Fibroblast of the conjunctiva (primary cell): ENCODE measurements at places on chromosomes 7 and 10.

- DNase-seq: no peak
Measured at GRCh38 chr7:2205036-2205780, 27.5 kb downstream of the MAD1L1 start.

GRCh38 chr7:107327986-107328569 is 141.8 kb upstream of the GPR22 start:
- DNase-seq: peak; percentile 2

DNA sequence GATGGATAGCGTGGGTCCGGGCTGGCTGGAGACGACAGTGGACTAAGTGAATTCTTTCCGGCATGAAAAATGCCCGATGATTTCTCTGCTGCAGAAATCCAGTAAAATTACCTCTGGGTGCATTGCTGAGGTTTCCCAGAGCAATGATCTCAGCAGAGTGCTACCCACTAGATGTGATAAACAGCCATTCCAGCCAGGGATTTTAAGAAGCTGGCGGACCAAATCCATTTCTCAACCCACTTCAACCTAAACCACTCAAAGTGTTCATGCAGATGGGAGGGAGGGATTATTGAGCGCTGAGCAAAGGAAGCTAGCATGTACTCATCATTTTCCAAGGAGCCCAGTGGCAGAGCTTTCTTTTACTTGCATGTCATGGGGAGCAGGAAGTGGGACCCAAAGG is 116.7 kb downstream of the PRKCQ start:
- no peak for DNase-seq

GRCh38 chr7:76292213-76292573 is 10.3 kb upstream of the HSPB1 start:
- no peak for DNase-seq

DNA sequence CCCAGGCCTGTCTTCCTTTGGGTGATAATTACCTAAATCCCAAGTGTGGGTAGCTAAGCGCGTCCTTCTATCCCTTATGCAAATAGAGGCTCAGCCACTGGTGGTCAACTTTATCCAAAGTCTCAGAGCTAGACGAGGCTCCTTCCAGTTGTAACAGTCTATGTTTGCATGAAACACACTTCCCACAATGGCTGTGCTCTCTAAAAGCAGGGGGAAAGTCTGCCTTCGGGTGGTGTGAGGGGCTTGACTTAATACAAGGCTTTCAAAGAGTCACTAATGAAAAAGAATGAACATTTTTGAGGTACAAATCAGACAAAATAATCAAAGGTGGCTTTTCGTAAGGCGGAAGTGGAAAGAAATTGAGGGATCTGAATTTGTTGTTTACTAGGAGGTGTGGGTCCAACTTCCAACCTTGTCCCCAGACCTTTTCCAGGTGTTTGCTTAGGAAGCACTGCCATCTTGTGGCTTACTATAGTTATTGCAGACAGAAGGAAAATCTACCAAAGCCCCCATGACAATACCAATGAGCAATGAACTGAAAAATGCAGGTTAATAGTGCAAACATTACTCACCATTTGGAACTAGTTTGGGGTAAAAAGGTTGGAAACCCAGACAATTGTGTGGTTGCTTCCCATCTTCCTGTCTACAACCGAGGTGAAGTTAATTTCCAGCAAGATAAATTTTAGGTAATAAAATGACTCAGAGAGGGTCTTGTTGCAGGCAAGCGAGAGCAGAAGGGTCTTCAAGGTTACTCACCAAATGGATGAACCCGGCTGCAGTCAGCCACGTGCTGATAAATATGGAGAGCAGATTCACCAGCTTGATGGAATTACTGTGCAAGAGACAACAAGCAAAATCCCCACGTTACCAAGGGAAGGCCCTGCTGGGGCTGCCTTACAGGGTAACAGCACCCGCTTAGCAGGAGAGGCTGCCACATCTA is 525.7 kb downstream of the KCNMA1 start:
- peak; percentile 63 for DNase-seq

GRCh38 chr10:2936816-2937215 is 130.5 kb upstream of the PFKP start:
- DNase-seq: no peak

DNA sequence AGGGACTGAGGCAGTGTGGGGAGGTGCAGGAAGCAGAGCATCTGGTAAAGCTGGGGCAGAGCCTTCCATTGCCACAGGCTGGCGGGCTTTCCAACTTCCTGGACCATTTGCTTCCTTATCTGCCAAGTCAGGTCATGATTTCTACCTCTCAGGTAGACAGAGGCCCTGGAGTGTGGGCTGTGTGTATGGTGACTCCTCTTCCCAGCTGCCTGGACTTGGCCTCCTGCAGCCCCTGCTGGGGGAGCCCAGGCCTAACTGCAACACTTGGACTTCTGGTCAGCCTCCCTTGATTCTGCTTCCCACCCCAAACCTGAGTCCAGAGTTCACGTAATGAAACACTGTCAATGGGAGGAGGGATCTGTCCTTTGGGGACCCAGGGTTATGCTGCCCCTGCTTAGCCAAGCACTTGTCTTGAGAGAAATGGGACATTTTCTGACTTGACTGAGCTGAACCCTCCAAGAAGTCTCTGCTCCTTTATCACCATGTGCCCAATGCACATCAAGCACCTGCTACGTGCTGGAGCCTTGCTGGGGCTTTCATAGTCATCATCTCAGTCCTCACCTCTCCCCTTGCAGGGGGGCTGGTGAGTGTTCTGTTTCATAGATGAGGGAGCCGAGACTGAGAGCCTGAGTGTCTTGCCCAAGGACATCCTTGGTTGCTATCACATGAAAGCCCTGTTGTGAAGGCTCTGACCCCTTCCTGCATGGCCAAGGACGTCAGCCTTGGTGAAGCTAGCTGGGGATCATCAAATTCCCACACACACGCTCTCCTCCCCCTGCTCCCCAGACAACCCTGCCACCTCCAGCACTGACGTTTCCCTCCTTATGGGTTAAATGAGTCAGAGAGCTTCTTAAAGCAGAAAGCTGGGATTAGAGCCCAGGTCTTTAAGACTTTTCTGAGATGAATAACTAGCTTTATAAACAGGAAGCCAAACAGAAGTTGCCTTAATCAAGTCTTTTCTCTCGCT is 3.4 kb downstream of the CLEC2L start:
- DNase-seq: peak; percentile 28

GRCh38 chr10:121919666-121920065 is 8.2 kb downstream of the ATE1 start:
- no peak for DNase-seq

GRCh38 chr7:45021604-45022296 is 21.7 kb downstream of the CCM2 start:
- DNase-seq: no peak

- peak; percentile 24 for DNase-seq
Measured at GRCh38 chr10:98028168-98028770, 2.2 kb downstream of the CRTAC1 start.

DNA sequence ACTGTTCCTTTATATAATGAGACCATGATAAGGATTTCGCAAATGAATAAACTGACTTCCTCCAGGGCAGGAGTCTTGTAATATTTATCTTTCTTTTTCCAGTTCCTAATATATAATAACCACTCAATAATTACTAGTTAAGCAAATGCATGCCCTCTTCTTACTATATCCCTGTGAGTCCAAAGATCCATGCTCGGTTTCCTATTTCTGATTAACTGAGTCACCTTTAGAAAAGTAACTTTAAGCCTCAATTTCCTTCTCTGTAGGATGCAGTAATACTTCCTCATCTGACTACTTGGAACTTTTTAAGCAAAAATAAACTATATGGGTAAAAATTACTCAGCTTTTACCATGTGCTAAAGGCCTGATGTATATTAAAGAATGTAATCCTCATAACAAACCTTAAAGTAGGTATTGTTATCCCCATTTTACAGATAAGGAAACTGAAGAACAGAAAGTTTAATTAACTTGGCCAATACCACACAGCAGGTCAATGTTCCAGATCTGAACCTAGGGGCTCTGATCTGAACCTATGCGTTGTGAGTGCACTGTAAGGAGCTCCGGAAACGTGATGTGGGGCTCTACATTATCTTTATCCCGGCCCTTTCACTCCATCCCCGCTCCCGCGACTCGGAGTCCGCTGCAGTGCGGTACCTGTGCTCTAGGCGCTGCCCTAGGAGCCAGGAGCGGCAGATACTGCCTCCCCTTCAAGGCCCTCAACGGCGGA is 458 bp downstream of the COX15 start:
- no peak for DNase-seq

GRCh38 chr10:116470768-116471415 is 43.2 kb downstream of the PNLIPRP3 start:
- no peak for DNase-seq

- DNase-seq: no peak
Measured at GRCh38 chr7:1856161-1856887, 186.2 kb downstream of the ELFN1 start.

- no peak for DNase-seq
Measured at GRCh38 chr10:93417921-93418320, 64.2 kb downstream of the MYOF start.

GRCh38 chr7:73448609-73449008 is 15.0 kb downstream of the FZD9 start:
- DNase-seq: no peak

- DNase-seq: no peak
Measured at GRCh38 chr10:109821672-109822071, 101.6 kb downstream of the XPNPEP1 start.

GRCh38 chr7:132450188-132450587 is 126.1 kb downstream of the PLXNA4 start:
- no peak for DNase-seq

DNA sequence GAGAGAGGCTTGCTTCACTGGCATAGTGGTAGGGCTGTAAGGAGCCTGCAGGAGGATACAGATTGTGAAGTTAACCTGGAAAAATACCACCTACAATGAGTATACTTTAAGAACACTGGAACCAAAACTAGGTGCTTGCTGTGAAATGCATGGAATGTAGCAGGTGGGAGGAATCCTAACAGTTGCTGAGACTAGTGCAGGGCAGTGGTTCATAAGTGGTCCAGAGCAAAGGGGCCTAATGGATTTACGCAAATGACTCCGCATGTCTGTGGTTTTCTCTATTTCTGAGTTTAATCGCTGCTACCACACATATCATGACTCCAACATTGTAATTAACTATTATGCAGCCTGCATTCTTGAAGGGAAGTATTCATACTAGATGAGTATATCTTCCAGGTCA is 218.4 kb downstream of the CHRM2 start:
- no peak for DNase-seq

- DNase-seq: no peak
Measured at GRCh38 chr10:53980210-53980609, 820.8 kb downstream of the PCDH15 start.

DNA sequence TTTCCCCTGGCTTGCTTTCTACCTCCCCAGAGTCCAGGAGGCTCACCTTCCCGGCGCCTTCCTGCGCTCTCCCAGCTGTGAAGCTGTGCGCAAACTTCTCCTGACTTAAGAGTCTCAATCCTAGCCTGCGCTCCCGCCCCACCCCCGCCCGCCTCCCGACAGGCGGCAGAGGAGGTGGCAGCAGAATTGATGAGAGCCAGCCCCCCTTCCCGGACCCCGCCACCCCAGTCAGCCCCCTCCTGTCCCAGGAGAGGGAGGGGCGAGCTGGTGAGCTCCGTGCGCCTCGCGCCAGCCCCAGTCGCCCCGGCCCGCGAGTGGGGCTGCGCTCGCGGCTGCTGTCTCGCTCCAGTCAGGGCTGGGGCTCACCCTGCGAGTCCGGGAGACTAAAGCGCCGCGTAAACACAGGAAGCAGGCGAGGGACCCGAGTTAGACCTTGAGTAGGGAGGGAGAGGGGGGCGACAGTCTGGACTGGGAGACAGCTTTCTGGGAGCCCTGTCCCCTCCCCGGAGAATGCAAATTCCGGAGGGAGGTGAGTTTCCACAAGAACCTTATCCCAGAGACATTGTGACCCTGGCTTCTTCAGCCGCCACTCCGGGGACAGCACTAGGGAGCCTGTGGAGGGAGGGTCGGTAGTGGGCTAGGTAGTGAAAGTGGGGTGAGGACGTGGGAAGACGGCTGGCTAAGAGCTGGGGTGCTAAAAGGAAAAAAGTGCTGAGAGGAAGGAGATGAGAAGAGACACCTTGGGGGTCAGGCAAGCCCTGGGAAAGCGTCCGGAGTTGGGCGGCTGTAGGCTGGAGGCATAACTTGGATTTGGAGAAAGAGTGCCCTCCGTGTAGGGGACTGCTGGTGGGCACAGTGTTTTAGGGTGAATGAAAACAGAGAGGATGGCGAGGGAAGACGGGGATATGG is at the start of gene CALCR:
CALCR (minus strand) TSS at position 79 of the 909 bp plus-strand sequence. CDS start 87,743 bp downstream, outside the sequence.
- no peak for DNase-seq

GRCh38 chr7:27254625-27255024 is 12.0 kb downstream of the EVX1 start:
- DNase-seq: no peak

DNA sequence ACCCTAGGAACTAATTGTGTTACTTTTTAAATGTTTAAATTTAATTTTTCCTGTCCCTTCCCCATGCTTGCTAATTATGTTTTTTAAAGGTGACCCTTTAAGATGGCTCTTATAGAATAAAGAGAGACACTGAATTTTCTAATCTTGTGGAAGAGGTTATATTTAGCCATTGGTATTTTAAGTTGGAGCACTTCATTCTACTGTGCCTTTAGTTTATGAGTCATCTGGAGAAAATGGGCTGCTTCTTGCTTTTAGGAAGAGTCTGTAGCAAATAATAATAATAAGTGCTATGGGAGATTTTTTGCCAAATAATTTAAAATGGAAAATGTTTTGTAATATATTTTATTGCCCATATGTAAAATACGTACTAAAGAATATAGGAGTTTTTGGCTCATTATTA is 139.7 kb downstream of the ADK start:
- peak; percentile 57 for DNase-seq

DNA sequence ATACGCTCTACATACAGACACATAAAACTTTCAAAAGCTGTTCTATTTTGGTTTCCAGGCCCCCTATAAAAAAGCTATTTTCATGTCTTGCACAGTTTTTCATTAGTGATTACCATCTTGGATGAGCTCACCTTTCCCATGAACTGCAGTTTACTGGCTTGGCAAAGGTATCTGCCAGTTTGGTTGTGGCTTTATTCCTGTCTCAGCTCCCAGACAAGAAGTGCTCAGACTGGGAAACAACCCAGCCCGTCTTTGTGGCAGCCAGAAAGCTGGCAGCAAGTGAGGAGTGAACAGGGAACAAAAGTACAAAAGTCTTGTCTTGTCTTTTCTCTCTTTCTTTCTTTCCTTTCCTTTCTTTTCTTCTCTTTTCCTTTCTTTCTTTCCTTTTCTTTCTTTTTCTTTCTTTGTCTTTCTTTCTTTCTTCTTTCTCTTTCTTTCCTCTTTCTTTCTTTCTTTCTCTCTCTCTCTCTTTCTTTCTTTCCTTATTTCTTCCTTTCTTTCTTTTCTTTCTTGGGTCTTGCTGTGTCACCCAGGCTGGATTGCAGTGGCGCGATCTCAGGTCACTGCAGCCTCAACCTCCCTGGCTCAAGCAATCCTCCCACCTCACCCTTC is 138.8 kb downstream of the CFAP58 start:
- DNase-seq: no peak

DNA sequence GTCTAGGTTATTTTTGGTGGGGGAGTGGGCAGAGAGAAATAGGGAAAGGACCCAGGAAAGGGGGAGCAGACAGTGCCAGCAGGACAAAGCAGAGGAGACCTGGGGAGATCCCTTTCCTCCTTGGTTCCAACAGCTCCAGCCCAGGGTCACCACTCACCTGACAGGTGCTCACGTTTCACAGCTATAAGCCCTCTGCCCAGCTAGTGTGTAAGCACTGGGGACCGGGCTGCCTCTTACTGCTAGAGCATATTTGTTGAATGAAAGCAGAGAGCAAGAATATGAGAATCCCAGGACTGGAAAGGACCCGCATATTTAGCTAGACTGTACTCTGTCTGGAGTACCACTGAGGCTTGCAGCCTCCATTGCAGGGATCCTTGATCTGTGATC is 6.7 kb downstream of the ZCCHC24 start:
- DNase-seq: no peak
